ENCODE measurements at places on chromosomes 6 and 20.

DNA sequence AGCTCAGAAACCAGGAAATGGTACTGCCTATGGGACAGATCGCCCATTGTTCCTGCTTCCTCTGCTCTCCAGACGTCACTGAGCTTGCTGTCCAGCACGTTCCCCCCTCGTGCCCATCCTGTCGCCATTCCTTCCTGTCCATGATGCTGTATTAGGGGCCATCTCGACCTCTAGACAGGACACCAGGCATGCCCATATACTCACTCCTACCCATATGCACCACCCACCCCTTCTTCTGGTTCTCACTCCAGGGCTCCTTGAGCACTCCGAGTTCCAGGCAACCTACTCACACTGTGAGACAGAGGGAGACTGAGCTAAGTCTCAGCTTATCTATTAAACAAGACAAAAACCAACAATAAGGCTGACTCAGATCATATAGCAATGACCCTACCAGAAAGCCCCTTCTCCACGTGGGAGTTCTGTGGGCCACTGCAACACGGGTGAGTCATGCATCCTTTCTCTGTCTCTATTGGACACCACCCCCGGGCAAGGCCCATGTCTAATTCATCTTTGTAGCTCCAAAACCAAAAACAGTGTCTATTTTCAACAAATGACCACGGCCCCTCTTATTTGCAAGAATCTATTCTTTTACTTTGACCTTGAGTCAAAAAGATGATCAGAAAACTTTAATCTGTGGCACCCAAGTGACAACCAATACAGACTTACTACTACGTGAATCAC lies 65.7 kb downstream of the PSMG4 start:
- peak overlapping the region; percentile 73 for H3K27ac ChIP-seq
- peaks cover 24% of the 10 kb centered on the region for H3K4me1 ChIP-seq
- peak; percentile 58 for DNase-seq
- H3K36me3 ChIP-seq = no peaks in the 10 kb centered on the region
- peaks cover 10% of the 10 kb centered on the region for H3K27me3 ChIP-seq
- H3K4me3 ChIP-seq = no peak overlapping the region

DNA sequence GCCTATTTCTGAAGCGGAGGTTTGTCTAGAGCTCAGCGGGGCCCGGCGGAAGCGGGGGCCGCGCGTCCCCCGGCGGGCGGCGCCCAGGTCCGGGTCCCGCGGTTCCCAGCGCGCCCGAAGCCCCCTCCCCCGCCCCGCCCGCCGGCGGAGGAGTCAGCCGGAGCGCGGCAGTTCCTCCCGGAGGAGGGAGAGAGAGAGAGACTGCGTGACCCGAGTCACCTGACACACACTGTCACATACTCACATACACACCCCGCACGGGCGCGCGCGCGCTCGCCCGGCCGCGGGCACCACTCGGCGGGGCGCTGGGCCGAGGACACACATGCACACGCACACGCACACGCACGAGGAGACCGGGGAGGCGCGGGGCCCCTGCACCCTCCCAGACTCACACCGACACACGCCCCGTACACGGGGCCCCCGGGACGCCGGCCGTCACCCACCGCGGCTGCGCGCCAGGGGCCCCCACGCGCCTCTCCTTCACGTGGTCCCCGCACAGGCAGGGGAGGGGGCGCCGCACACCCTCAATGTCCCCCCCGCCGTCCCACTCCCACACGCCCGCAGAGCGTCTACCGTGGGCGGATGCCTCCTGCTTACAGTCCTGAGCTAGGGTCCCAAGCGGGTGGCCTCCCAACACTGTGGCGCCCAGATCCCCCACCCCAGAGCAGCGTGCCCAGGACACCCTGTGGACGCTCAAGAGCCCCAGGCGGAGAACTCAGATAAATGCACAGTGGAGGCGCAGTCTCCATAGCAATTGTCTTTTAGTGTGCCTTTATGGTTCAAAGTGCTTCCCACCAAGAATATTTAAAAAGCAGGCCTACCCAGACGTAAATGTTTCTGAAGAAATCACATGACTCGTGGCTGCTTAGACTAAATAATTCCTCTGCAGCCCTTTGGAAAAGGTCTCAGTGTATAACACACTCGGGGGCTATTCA lies at the start of gene RRAGD:
RRAGD (minus strand) TSS at position 203 of the 935 bp plus-strand sequence. CDS start 280 bp downstream, outside the sequence.
- peaks cover 21% of the 10 kb centered on the region for H3K4me1 ChIP-seq
- no peaks in the 10 kb centered on the region for H3K36me3 ChIP-seq
- H3K27ac ChIP-seq = peak within 1 kb of the TSS; percentile 85
- H3K27me3 ChIP-seq = peaks cover 13% of the 10 kb centered on the region
- H3K4me3 ChIP-seq = peak within 1 kb of the TSS; percentile 65

DNA sequence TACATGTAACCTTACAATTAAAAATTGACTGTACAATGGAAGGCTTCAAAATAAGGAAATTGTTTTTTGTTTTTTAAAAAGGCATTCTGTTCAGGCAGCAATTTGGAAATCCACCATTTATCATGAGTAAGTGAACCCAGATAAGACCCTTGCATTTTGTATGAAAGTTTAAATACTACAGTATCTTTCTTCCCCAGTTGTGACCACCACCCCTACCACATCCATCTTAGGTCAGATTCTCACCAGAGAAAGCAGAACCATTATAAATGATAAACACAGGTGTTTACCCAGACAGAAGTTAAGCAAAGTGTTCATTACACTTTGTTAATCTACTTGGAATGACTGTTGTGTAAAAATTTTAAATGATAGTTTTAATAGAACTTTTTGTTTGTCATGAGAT lies 20.2 kb downstream of the SENP6 start:
- H3K4me1 ChIP-seq = peaks cover 2% of the 10 kb centered on the region
- no peaks in the 10 kb centered on the region for H3K27me3 ChIP-seq
- no peak for DNase-seq
- H3K36me3 ChIP-seq = peaks cover 7% of the 10 kb centered on the region

DNA sequence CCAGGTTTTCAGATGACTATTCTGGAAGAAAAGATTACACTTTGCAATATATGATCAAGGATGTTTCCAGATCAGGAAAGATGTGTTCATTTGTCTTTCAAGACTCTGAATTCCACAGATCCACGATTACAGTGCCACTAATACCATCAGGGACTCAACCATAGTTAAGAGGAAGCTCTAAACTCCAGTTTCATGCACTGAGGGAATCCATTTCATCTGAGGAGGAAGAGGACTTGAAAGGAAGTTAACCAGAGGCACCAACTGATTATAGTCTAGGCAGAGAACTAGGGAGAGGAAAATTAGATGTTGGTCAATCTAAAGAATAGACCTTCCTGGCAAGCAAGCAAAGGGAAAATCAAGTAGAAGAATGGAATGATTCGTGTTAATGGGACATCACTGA lies 218.3 kb upstream of the PRDM1 start:
- no peaks in the 10 kb centered on the region for H3K4me1 ChIP-seq
- DNase-seq = no peak
- no peak overlapping the region for H3K27ac ChIP-seq
- H3K36me3 ChIP-seq = no peaks in the 10 kb centered on the region
- no peak overlapping the region for H3K4me3 ChIP-seq

GRCh38 chr6:42427871-42428270 lies 23.9 kb downstream of the TRERF1 start:
- peaks cover 2% of the 10 kb centered on the region for H3K36me3 ChIP-seq
- peaks cover 16% of the 10 kb centered on the region for H3K4me1 ChIP-seq
- no peaks in the 10 kb centered on the region for H3K27me3 ChIP-seq

- H3K36me3 ChIP-seq = no peaks in the 10 kb centered on the region
- peak within 1 kb of the TSS; percentile 92 for H3K27ac ChIP-seq
- H3K4me3 ChIP-seq = peak within 1 kb of the TSS; percentile 94
- H3K27me3 ChIP-seq = no peaks in the 10 kb centered on the region
Observed at GRCh38 chr20:3407040-3407770, at the start of gene DNAAF9. DNAAF9 (minus strand) TSS chr20:3407669; CDS start chr20:3407557, 112 bp downstream.

DNA sequence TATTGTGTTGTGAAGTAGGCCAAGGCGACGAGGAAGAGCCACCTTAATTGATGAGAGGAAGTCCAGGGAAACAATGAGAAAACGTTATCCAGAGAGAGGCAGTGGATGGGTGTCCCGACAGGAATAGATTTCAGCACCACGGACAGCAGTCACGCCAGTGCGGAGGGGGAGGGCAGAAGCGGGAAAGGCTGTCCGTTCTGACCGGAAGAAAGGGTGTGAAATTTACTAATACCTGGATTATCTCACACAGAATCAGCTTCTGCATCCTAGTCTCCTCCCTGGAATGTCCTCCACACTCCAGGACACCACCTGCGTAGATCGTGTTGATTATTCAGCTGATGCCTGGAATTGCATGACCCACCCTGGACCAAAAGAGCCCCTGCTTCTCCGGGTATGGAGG lies 7.4 kb upstream of the BPIFA3 start:
- H3K4me3 ChIP-seq = no peak overlapping the region
- DNase-seq = peak; percentile 84
- H3K27ac ChIP-seq = no peak overlapping the region
- H3K4me1 ChIP-seq = no peaks in the 10 kb centered on the region
